ENCODE measurements at places on chromosomes 11 and 22.

- no peak for DNase-seq
Observed at GRCh38 chr22:40196628-40197360, 19.1 kb downstream of the TNRC6B start.

DNA sequence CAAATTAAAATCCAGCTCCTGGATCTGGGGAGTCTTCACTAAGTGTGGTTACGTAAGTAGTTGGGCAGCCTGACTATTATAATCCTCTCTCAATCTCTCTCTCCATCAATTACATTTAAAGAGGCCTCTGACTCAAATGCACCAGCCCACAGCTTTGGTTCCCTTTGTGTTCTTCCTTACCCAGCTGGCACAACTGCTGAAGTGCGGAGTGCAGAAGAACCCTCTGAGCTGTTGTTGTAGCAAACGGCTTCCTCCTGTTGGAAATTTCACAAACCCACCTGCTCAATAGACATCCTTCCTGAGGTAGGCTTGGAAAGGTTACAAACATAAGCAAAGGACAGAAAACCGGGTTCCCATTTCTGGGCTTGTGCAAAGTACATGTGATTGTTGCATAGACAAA, 17.0 kb upstream of the SORL1 start:
- DNase-seq, result no peak

DNA sequence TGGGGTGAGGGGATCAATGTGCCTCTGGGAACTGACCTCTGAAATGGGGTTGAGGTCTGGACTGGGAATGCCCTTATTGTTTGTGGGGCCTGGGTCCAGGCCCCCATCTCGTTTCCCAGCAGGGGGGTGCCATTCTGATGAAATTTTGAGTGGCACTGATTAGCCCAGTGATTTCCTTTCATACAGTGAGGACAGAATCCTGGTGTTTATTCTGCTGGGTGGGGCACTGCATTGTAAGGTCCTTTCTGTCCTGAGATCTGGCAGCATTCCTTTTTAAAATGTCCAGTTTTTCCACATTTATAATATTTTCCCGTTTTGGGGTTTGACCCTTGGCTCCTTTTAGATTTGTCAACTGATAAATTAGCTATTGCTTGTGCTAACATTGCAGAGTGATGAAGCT, 27.1 kb downstream of the OR10A6 start:
- no peak for DNase-seq

DNA sequence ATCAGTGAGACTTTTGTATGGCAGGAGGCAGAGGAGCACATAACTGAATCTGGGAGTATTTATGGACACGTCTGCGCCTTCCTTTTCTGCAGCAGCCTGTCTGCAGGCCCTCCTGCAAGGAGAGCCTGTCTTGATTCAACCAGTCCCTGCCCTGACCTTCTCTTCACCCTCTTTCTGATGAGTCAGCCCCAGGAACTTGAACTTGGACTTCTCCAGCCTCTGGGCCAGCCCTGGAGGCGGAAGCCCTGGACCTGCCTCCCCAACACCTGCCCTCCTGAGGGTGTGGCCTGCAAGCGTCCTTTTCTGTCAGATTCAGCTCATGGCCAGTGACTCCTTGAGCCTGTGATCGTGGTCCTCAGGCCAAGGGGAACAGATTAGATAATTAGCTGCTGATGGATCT, 20.0 kb downstream of the DAGLA start:
- peak; percentile 17 for DNase-seq

DNA sequence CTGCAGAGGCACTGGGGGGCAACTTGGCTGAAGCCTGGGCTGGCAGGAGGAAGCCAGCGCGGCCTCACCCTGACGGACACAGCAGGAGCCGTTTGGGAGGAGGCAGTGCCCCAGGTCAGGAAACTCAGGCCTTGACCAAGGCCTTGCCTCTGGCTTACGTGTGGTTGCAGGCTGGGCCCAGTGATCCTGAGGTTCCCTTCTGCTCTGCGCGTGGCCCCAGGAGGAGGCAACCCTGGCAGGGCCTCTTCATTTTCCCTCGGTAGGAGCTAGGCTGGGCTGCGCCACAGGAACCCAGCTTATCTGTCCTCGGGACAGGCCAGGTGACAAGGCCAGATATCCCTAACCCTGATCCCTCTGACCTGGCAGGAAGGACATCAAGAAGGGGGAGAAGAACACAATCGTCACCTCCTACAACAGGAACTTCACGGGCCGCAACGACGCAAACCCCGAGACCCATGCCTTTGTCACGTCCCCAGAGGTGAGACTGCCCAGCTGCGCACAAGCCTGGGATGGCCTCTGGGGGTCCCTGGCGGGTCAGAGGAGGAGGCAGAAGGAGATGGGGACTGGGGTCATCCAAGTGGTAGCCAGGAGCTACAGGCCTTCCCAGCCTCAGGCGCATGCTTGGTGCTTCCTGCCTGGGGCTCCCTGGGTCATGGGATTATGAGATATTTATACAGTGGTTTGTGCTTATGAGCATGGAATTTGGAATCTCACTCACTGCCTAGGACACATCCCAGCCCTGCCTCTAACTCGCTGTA, 20.6 kb downstream of the POLR3H start:
- no peak for DNase-seq

- no peak for DNase-seq
Observed at GRCh38 chr11:105738986-105739795, 129.3 kb downstream of the GRIA4 start.

DNA sequence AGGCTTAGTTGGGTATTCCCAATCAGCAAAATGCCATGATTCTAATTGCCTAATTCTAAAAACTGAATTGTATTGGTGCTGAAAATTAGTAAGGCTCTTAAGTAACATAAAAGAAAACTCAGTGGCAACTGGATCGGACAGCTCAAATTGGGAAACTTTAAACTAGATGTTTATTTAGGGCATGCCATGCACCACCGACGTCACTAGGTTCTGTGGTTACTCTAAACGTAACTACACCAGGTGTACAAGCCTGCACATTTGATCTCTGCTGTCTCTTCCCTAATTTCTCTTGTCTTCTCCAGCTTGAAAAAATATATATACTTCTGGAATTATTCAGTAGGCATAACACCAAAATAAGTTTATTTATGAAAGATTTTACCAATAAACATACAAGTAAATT, 378.2 kb downstream of the DCDC1 start:
- DNase-seq, result no peak

Measured in NCI-H748 treated with DMSO at 0.1 percent for 48 hours (cell line).